ENCODE measurements at places on chromosomes 2 and 18. TPM values are rescaled to one million over a fixed set of nuclear protein-coding genes. Genes with fewer than 3 reads are reported as not detected.

DNA sequence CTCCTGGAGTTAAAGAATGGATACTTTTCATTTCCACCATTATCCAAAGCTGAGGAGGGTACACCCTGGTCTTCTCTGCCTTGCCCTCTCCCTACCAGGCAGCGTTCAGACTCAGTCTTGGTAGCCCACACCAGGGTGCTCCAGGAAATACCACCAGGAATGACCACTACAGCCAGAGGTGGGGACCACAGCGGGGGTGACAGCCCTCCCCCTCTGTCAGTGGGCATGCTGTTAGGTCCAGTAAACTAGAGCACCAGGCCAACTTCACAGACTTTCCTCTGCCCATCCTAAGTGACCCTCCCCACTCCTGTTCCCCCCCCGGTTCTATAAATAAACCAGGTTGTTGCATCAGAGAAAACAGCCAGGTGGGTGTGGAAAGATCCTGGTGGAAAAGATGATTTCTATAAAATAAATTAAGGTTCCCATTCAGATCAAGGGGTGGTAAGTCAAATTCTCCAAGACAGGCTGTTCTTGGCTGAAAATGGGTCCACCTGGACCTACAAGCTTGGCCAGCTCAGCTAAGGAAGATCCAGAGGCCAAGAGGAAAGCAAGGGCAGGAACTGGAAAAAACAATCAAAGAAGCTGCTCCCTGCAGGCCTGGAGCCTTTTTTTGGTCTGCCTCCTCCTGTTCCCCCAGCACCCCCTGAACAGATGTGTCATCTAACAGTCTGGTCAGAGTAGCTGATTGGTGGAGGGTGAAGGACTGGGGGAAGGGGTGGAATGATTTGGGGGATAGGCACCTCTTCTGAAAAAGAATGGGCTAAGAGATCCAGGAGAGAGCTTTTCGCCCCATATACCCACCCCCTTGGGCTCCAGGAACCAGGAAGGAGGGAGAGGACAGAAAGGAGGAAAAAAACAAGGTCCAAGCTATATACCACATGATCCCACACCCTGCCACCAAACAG lies 2.3 kb downstream of the RAB11FIP5 start:
- H3K27me3 ChIP-seq: no peaks in the 10 kb centered on the region
- DNase-seq: no peak
- H3K36me3 ChIP-seq: peaks cover 1% of the 10 kb centered on the region
- peaks cover 21% of the 10 kb centered on the region for H3K4me1 ChIP-seq
- H3K27ac ChIP-seq: no peak overlapping the region

GRCh38 chr2:234592541-234592940 lies 95.7 kb upstream of the ARL4C start:
- no peaks in the 10 kb centered on the region for H3K27me3 ChIP-seq
- H3K36me3 ChIP-seq: no peaks in the 10 kb centered on the region
- no peak overlapping the region for H3K27ac ChIP-seq
- H3K4me3 ChIP-seq: no peak overlapping the region

DNA sequence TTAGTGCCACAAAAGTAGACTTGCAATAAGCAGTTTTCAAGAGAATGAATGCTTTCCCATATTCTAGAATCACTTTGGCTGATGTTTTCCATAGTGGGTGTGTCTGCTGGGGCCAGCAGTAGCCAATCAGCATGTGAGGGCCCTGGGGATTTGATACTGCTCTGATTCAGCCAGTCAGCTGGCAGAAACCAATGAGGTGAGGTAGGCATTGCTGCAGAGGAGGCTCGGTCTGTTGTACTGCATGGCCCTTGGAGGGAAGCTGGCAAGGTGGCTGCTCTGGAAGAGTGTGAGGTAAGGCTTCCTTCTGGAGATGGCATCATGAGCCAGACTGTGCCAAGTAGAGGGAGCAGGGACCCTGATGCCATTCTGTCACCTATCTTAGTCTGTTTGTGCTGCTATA lies 22.7 kb downstream of the TMEM87B start:
- no peaks in the 10 kb centered on the region for H3K27me3 ChIP-seq
- H3K4me3 ChIP-seq: no peak overlapping the region

GRCh38 chr2:190984595-190984994 lies 29.4 kb downstream of the STAT1 start:
- no peak overlapping the region for H3K4me3 ChIP-seq
- peaks cover 93% of the 10 kb centered on the region for H3K36me3 ChIP-seq
- peaks cover 77% of the 10 kb centered on the region for H3K4me1 ChIP-seq
- H3K27ac ChIP-seq: peak overlapping the region; percentile 75
- no peaks in the 10 kb centered on the region for H3K27me3 ChIP-seq

- no peaks in the 10 kb centered on the region for H3K27me3 ChIP-seq
- no peaks in the 10 kb centered on the region for H3K36me3 ChIP-seq
- no peak overlapping the region for H3K4me3 ChIP-seq
Observed at GRCh38 chr2:42823744-42824453, 31.5 kb upstream of the HAAO start.

GRCh38 chr2:104701411-104701911 lies 152.5 kb upstream of the POU3F3 start:
- H3K4me3 ChIP-seq: no peak overlapping the region
- no peaks in the 10 kb centered on the region for H3K36me3 ChIP-seq
- no peaks in the 10 kb centered on the region for H3K27me3 ChIP-seq
- DNase-seq: no peak
- H3K4me1 ChIP-seq: no peaks in the 10 kb centered on the region
- no peak overlapping the region for H3K27ac ChIP-seq

DNA sequence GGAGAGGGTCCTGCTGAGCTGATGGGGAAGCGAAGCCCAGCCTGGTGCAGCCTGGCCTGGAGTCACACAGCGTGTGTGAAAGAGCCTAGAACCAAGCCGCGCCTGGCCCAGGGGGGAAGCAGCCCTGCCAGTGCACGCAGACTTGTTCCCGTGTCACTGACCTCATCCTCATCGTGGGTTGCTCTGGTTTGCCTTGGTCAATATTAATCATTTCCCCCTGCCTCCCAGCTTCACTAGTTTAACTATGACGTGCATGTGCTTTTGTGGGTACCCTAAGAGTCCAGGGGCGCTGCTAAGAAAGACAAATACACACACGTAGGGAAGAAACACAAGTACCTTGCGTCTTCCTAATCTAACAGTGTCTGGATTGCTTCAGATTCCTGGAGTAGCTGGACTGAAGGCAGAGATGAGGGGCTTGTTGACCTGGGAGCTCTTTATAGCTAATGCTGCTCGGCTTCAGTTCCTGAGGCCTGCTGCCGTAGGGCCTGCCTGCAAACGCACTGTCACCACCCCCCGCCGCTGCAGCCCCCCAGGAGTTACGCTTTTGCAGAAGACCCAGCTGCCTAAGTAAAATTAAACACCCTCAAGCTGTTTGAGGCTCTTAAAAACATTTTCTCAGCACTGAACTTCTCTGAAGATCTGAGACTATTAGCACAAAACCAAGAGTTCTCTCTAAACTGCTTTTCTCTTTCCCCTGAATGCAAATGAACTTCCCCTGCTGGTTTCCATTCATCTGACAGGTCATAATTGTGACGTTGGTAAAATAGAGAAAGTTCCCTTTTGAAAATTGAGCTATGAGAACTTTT lies 159.2 kb downstream of the FAM210A start:
- no peak for DNase-seq
- H3K4me1 ChIP-seq: peaks cover 68% of the 10 kb centered on the region
- no peaks in the 10 kb centered on the region for H3K36me3 ChIP-seq
- H3K27me3 ChIP-seq: no peaks in the 10 kb centered on the region
- H3K4me3 ChIP-seq: peak overlapping the region; percentile 7

GRCh38 chr2:64992218-64992617 lies 3.0 kb downstream of the SLC1A4 start:
- peaks cover 25% of the 10 kb centered on the region for H3K36me3 ChIP-seq
- peaks cover 11% of the 10 kb centered on the region for H3K27me3 ChIP-seq

The DCDC2C gene
- total RNA-seq: not detected

The DPP4 gene
- 11.9 TPM for total RNA-seq

The ZNF892 gene
- 3.1 TPM for total RNA-seq

The SERPINB13 gene
- total RNA-seq: not detected

Data from activated naive CD4-positive, alpha-beta T cell treated with anti-CD3 and anti-CD28 coated beads for 36 hours (primary cell).